ENCODE measurements at places on chromosomes 1 and 21. TPM values are rescaled to one million over a fixed set of nuclear protein-coding genes. Genes with fewer than 3 reads are reported as not detected.

DNA sequence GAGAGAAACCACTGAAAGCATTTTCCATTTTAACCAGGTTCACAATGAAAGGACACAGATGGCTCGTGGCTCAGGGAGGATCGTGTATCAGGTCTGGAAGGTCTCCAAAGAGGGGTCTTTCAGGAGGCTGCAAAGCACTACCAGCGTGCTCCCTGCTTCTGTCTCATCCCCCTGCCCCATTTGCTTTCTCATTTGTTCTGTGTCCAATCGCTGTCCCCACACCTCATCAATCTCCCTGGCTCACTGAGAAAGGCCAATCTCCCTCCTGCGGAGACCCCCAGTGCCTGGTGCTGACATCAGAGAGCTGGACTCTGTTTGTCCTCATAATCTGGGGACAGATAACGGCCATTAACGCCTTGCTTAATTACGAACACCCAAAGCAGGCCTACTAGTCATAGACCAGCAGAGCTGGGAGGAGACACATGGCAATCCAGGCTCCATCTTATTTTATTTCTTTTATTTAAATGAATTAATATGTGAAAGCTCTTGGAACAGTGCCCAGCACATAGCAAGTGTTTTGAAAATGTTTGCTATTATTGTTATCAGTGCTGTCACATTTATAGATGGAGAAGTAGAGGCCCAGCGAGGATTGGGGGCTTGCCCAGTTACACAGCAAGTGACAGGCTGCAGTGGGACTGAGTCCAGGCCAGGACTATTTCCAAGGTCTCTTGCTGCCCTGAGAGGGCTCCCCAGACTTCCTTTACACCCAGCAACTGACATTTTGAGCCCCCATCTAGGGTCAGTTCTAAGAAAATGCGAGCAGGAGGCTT is 341.0 kb upstream of the USP24 start:
- no peak for DNase-seq

DNA sequence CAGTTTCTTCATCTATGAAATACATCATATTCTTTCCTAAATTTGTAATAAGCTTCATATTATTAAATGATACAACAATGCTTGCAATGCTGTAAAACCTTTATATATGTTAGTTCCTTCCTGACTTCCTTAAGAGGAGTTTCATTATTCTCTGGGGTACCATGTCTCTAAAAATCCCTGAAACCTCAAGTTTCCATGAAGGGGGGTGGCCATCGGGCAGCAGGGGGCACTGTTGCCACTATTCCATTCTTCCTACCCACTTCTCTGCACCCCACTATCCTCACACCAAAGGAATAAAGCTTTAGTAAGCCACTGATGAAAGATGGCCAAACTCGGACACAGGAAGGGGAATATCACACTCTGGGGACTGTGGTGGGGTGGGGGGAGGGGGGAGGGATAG is 9.0 kb upstream of the DMRTB1 start:
- DNase-seq = no peak

- DNase-seq = no peak
These were observed 637.3 kb downstream of the MATN1 start for GRCh38 chr1:30085811-30086770.

DNA sequence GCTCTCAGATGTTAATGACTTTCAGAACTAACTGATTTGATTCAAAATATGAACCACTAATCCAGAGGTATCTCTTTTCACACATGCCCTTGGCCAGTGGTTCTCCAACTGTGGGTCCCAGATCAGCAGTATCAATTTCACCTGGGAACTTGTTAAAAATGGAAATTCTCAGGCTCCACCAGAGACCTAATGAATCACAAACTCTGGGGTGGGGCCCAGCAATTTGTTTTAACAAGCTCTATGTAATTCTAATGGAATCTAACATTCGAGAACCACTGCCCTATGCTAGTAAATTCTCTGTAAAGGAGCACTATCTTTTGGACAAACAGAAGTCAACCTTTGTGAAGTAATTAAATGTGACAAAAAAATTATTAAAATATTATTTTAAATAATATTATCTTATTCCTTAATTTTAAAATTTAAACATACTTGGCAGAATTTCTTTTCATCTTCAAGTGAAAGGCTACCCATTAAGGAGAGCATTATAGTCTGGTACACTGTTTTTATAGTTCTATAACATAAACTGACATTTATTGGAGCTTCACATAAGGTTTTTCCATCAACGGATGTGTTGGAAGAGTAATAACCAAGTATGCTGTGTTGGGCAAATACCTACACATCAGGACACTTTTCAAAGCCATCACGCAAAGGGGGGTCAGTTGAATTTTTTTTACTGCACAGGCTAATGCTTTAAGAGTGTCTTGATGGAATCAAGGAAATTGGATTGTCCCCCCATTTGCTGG is 130.4 kb downstream of the LHX4 start:
- DNase-seq = peak; percentile 38

DNA sequence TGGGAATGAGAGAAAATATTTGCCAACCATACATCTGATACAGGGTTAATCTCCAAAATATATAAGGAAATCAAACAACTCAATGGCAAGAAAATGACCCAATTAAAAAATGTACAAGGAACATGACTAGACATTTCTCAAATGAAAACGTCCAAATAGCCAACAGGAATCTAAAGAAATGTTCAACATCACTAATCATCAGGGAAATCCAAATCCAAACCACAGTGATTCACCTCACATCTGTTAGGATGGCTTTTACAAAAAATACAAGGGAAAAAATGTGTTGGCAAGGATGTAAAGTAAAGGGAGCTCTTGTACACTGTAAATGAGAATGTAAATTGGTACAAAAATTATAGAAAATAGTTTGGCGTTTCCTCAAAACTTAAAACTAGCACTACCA is 54.7 kb upstream of the ZRANB2 start:
- DNase-seq = no peak

Gene ITLN2
- total RNA-seq = not detected
